ENCODE measurements at places on chromosomes 1 and 21. TPM values are rescaled to one million over a fixed set of nuclear protein-coding genes. Genes with fewer than 3 reads are reported as not detected.

GRCh38 chr1:182595641-182596240 is 6.7 kb upstream of the RNASEL start:
- DNase-seq: peak; percentile 47
- H3K4me3 ChIP-seq: no peak overlapping the region
- peaks cover 10% of the 10 kb centered on the region for H3K4me1 ChIP-seq
- no peak overlapping the region for H3K27ac ChIP-seq
- H3K27me3 ChIP-seq: peaks cover 8% of the 10 kb centered on the region

- H3K27me3 ChIP-seq: peaks cover 9% of the 10 kb centered on the region
- DNase-seq: peak; percentile 88
- H3K4me3 ChIP-seq: peak within 1 kb of the TSS; percentile 79
- peaks cover 5% of the 10 kb centered on the region for H3K4me1 ChIP-seq
Measured at GRCh38 chr1:161098210-161099068, at the start of gene KLHDC9. TSS of gene KLHDC9 (plus strand) at chr1:161098361. CDS start at chr1:161098536, 175 bp downstream.

- no peak overlapping the region for H3K4me3 ChIP-seq
- H3K27ac ChIP-seq: no peak overlapping the region
- peaks cover 8% of the 10 kb centered on the region for H3K27me3 ChIP-seq
- H3K36me3 ChIP-seq: no peaks in the 10 kb centered on the region
- DNase-seq: no peak
Measured at GRCh38 chr1:163440090-163440489, 118.3 kb downstream of the NUF2 start.

GRCh38 chr1:31830065-31830464 is 14.2 kb upstream of the SPOCD1 start:
- no peak for DNase-seq
- H3K4me3 ChIP-seq: no peak overlapping the region
- no peak overlapping the region for H3K27ac ChIP-seq
- no peaks in the 10 kb centered on the region for H3K36me3 ChIP-seq
- peaks cover 17% of the 10 kb centered on the region for H3K4me1 ChIP-seq

DNA sequence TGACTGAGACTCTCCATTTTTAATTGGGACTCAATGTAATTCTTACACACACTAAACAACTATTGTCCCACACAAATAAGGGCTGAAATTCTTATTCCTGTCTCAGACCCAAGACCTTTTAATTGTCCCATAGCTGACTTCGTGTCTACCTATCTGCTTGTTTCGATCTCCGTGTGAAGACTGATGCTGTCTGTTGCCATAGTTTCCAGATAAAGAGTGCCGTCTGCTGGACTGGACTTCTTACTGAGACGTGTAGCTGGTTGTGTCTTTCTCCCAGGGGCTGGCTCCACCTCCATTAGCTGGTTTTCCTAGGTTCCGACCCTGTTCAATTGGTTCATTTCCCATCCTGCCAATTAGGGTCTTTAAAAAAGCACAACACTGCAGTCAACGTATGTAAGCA is 235.3 kb upstream of the PLXNA2 start:
- no peak for DNase-seq
- H3K27me3 ChIP-seq: peaks cover 16% of the 10 kb centered on the region
- H3K4me1 ChIP-seq: peaks cover 7% of the 10 kb centered on the region

The TSPAN2 gene
- total RNA-seq: 27.2 TPM

The GSTM1 gene
- total RNA-seq: 39.0 TPM

GRCh38 chr1:244075247-244075722 is 24.2 kb downstream of the ZBTB18 start:
- no peaks in the 10 kb centered on the region for H3K4me1 ChIP-seq
- H3K36me3 ChIP-seq: no peaks in the 10 kb centered on the region
- no peak for DNase-seq
- no peak overlapping the region for H3K27ac ChIP-seq

DNA sequence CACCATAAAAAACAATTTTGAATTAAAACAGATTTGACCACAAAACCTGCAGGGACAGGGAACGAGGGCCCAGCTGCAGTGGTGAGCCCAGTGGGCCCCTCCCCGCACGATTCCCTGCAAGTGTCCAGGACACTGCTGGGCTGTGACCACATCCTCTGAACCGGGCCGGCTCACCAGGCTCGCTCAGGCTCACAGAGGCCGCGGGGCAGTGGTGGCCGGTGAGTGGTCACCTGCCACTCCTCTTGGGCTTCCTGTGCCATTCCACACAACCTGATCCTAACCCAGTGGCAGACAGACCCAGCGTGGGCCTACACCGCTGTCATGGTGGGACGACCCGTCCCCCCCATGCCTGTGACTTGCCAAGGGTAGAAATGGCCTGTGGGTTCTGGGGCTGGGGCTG is 36.5 kb upstream of the RIPK4 start:
- no peak for DNase-seq
- H3K27ac ChIP-seq: no peak overlapping the region
- H3K36me3 ChIP-seq: peaks cover 21% of the 10 kb centered on the region
- H3K27me3 ChIP-seq: no peaks in the 10 kb centered on the region

Data from progenitor cell of endocrine pancreas (in vitro differentiated cells).